ENCODE measurements at places on chromosomes 1 and 21.

DNA sequence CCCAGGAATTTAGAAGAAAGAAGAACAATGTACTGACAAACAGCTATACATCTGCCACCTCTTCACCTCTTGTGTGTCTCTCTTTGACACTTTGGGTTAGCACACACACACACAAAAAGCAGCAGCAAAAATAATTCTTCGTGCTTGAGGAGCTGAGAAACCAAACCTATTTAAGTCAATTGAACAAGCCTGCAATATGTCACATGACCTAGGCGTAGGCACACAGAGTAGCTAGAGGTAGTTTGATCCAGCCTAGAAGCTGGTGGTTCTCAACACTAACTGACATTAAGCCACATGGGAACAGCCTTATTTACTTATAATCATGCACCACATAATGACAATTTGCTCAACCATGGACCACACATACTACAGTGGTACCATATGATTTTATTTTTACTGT is 32.3 kb downstream of the RRAGC start:
- no peak for DNase-seq

- no peak for DNase-seq
Observed at GRCh38 chr1:178388418-178389145, 108.2 kb downstream of the CLEC20A start.

GRCh38 chr1:37922767-37923550 is 23.9 kb downstream of the INPP5B start:
- DNase-seq, result no peak

DNA sequence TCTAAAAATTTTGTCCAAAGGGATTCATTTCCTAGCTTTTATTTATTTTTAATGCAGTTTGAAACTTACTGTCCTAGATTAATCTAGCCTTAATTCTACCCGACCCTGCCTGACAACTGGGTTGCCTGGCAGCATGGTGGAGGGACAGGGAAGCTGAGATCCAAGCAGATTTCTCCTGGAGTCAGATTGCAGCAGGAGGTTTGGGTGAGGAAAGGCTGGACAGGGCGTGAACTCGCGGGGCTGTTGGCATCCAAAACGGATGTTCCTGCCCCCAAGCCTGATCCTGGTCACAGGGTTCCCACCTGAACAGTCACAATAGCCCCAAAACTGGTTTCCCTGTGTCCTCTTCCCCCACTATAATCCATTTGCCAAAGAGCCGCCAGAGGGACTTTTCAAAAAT is 23.2 kb downstream of the TCEA3 start:
- DNase-seq, result no peak

- DNase-seq, result no peak
Observed at GRCh38 chr21:36471254-36471723, 8.6 kb downstream of the CLDN14 start.

DNA sequence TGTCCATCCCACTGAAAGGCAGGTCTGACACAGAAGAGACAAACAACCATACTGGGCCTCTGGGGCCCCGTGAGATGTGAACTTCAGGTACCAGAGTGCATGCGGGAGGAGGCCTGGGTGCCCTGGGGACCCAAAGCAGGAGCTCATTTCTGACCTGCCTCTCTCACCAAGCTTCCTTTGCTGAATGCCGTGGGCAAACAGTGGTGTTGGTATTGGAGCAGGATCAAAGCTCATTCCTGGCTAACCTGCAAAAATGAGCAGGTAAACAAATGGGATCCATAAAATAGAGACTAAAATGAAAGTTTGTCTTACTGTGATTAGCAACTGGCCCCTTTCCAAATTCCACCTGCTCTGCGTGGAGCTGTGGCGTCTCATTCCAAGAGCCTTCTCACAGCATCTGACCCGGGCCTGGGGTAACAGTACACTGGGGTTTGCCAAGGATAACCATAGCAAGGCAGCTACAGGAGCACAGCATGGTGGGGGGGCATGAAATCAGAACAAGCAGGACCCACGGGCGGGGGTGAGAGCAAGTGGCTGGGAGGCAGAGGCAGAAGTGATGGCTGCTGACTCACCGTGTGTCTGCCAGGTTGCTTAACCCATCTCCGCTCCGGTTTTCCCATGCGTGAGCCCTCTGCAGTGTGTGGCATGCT is 103.6 kb downstream of the KIF26B start:
- DNase-seq, result no peak

DNA sequence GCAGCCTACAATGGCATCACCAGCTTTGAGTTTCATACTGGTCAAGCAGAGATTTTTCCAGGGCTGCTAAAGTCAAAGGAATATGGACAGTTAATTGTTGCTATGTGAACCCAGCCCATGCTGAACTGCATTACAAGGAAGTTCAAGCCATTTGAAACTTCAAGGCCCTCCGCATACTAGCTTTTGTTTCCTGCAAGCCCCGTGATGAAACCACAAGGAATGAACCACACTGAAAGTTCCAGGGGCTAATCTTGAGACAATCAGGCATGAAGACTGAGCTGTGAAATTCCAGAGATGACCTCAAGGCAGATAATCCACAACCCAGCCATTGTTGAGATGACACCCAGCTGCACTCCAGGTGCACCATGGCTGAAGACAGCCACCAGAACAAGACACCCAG is 180.8 kb downstream of the C1orf21 start:
- no peak for DNase-seq

GRCh38 chr1:190226006-190226405 is 251.7 kb downstream of the BRINP3 start:
- DNase-seq, result no peak

DNA sequence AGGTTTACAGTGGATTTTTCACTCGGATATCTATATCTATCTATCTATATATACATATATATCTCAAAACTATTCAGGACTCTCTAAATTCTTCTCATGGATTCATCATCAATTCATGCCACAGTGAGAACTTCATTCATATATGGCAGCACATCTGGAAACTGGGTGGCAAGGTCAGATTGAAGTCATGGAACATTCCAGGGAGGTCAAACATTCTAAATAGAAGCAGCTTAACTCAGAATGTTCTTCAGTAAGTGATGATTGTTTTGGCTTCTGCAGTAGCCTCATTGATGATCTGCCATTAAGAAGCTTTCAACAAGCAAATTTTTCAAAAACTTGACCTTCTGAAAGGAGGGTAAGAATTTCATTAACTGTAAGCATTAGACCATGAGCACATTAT is 46.9 kb upstream of the ADAMTS1 start:
- no peak for DNase-seq

- DNase-seq, result no peak
Observed at GRCh38 chr1:227343727-227344551, 25.6 kb upstream of the CDC42BPA start.

DNA sequence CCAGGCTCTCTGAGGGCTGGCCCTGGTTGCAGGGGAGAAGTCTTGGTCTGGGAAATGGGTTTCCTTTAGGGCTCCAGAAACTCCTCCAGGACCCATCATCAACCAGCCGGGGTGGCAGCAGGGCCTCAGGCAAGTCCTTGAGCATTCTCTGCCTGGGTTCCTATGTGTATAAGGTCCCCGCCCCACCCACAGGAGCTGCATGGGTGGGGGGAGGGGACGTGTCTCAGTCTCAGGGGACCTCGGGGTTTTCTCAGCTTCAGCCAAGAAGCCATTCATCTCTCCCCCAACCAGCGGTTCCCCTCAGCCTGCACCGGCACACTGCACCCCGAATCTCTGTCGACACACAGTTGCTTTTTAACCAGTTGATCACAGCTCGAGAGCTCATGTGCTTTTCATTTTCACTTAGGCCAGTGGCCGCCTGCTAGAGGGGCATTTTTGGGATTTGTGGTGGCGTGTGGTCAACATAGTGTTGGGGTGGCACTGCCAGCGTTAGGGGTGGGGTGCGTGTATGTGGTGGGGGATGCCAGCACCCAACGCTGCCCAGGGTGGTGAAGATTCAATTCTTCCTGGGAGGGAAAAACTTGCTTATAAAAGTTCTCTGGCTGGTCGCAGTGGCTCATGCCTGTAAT is 6.5 kb downstream of the RUNX3 start:
- DNase-seq, result no peak

DNA sequence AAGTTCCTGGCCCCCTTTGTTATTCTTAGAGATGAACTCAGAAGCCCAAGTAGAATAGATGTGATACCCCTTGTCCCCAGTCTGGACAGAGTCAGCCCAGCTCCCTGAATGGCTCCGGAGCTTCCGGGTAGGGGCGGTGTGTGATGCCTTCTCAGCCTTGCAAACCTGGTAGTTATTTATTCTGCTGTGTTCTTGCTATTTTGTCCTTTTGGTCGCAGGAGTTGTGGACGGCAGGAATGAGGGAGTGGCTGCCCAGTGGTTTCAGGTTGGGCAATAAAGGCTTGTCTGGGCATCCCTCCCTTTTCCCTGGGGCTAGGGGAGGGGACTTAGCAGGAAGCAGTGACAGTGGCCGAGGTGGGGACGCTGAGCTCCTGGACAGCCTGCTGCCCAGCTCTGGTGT is 2.8 kb downstream of the PTPRU start:
- no peak for DNase-seq

GRCh38 chr1:169109561-169110134 is 3.2 kb downstream of the ATP1B1 start:
- DNase-seq, result no peak

DNA sequence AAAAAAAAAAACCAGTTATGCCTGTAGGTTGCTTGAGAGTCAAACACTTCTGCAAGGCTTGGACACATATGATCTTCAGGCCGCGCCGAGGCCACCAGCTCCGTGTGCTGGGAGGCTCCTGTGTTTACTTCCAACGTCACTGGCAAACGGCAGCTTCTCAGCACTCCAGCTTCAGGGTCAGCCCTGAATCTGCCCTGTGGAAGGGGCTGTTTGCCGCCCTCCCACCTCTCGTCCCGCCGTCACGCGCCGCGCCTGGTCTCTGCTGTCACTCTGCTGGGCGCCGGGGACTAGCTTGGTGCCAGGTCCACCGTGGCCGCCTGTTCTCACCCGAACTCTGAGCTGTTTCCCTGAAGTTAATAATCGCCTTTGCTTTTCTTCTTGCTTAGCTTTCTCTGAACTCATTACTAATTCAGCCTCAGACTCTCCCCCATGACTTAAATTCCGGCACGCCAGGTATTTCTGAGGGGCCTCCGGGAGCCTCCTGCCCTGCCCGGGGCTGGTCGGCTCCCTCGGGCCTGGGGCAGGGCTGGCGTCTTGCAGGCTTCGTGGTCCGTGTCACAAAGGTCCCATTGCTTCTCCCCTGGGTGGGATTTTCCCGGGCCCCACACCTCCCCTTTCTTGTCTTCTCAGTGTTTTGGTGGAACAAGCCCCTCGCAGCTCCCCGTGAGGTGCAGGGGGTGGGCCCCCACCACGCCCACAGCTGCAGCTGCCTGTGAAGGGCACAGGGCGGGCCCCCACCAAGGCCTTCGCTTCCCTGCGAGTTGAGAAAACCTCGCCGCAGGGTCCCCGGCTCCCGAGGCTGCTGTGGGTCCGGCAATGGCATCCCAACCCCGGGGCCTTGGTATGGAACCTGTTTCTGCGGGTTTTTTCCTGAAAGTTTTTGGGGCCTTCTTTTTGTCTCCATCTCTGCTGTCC is 14.6 kb upstream of the C1orf159 start:
- no peak for DNase-seq

DNA sequence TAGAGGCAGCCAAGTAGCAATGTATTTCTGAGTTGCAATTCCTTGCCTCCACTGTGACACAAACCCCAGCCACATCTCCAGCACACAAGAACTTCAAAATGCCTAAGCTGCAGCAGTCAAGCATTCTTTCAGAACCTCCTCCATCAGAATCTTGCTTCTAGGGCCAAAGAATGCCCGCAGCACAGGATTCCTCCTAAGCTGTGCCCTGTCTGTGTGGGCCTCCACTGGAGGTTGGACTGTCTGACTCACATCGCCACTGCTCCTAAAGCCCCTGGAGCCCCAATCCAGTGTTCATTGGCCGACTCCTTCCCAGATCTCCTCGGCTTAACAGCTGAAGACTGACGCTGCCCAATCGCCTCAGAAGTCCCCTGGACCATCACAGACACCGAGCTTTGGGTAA is 43.2 kb upstream of the SERTAD4 start:
- no peak for DNase-seq

GRCh38 chr1:52239708-52240001 is 97.8 kb downstream of the ZFYVE9 start:
- no peak for DNase-seq

GRCh38 chr21:21076051-21076450 is 77.8 kb downstream of the NCAM2 start:
- no peak for DNase-seq

Measured in stimulated activated CD4-positive, alpha-beta T cell treated with anti-CD3 and anti-CD28 coated beads, Interleukin-4, amount 100 ng/mL, for 4 hours (primary cell).